Dermis microvascular lymphatic vessel endothelial cell (primary cell): ENCODE measurements at places on chromosomes 7 and 10. TPM values are rescaled to one million over a fixed set of nuclear protein-coding genes. Genes with fewer than 3 reads are reported as not detected.

- no peak for DNase-seq
These were observed 118.3 kb downstream of the KLF6 start for GRCh38 chr10:3666525-3667302.

DNA sequence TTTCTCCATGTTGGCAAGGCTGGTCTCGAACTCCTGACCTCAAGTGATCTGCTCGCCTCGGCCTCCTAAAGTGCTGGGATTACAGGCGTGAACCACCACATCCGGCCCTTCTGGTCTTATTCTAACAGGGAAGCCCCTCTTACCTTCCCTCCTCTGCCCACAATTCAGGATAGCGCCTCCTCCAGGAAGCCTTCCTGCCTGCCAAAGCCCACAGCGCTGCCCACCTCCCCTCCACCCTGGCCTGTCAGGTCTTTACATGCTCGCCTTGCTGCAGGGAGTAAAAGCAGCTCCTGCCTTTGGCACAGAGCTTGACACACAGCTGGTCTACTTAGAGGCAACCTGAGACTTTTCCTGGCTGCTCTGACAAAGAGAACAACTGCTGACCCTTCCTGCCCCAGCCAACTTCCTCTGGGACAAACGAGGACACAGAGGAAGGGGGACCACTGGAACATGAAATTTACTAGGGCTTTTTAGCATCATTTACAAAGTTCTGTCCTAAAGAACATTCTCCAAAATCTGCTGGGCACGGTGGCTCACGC is 13.2 kb downstream of the MLXIPL start:
- no peak for DNase-seq

DNA sequence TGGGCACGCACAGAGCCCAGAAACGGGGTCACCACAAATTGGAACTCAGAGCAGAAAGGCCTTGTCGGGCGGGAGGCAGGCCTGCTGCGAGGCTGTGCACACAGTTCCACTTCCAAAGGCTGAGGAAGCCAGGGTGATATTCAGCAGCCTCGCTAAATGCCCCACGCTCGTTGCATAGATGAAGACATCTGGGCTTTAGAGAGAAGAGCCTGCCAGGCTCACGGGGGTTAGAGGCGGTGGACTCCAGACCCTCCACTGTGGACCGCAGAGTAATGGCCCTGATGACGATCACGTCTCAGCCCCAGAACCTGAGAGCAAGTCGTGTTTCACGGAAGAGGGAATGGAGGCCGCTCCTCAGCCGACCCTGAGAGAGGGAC is 104.2 kb downstream of the DNAJB6 start:
- DNase-seq: no peak

GRCh38 chr10:99983280-99983988 is 26.3 kb downstream of the DNMBP start:
- peak; percentile 88 for DNase-seq

FGFR2 gene
- total RNA-seq: 0.13 TPM in 2 replicates
